ENCODE measurements at places on chromosomes 3 and 15. TPM values are rescaled to one million over a fixed set of nuclear protein-coding genes. Genes with fewer than 3 reads are reported as not detected.

GRCh38 chr3:42063888-42064287 is 27.3 kb upstream of the TRAK1 start:
- peak; percentile 72 for DNase-seq

The SEMA7A gene
- 22.4 TPM for total RNA-seq

DNA sequence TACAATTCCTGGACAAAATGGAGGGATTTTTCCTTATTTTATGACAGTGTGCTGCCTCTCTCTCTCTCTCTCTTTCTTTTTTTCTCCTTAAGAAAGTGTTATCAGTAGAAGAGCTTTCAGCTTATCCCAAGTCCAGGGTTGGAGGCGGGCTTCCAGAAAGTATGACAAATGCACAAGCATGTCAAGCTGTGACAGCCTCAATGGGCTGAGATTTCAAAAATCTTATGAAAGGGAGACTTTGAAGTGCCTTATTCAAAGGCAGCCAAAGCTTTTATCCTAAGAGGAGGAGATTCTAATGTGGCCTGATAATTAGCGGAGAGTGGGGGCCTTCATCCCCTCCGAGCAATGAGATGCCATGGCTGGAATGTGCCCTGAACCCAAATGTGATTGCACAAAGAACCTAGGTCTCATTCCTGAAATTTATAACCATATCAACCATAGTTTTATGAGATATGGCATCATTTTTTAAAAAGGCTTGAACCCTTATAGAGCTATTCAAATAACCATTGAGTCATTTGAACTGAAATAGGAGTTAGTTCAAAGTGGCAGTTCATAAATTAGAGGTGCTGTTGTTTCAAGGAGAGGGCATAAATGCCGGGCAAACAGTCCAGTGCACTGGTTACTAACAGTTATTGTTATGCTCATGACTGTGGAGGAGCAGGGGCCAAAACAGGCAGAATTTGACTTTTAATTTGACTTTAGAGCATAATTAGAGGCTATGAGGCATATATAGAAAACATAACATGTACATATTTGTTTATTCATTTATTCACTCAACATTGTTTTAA is 261.6 kb upstream of the THRB start:
- DNase-seq: no peak

DNA sequence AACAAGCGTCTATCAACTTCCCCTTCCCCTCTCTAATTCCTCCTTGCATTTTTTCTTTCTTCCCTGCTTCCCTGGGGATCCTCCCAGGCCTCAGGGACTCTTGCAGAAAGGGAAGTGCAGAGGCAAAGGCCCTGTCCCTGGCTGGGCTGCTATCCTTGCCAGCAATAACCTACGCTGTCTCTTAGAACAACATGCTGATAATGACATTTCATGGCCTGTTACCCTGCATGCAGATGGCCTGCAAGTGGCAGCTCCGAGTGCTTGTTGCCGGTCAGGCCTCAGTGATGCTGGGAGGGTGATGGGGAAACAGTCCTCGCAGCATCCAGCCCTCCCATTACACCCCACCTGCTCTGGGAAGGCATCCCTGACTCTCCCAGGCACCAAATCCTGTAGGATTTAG is 167.6 kb downstream of the RAB11A start:
- no peak for DNase-seq

The DOCK3 gene
- total RNA-seq: 2.1 TPM

- DNase-seq: no peak
Measured at GRCh38 chr3:150936693-150937092, 31.5 kb upstream of the MINDY4B start.

- peak; percentile 40 for DNase-seq
Measured at GRCh38 chr15:25242957-25243799, 195.6 kb downstream of the UBE3A start.

DNA sequence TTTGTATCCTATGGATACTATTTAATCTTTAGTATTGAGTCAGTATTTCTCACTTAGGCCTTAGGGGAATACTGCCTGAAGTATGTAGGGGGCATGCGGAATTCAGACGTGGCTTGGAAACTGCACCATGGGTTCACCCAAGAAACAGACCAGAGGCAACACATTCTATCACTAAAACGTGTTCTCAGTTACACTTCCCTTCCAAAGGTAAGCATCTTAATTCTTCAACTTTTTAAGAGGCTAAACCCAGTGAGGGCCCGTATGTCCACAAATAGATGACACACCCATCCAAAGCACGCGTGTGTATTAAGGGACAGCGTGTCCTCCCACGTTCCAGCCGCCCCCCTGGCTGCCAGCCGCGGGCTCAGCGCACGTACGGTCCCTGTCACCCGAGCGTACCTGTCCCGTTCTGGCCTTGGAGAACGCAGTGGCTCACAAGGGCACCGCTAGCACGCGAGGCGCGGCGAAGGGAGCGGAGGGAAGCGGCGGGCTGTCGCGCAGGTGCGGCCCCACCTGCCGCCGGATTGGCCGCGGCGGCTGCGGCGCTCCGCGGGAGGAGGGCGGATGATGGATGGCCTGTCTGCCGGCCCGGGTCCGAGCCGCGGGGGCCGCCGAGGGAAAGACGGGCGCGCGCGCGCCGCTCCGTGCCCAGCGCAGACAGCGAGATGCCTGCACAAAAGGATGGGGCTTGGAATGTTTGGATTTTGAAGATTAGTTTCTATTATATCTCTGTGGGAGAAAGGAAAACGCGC is 1003.9 kb upstream of the NR2F2 start:
- DNase-seq: no peak

The SLC38A3 gene
- 1.5 TPM for total RNA-seq

GRCh38 chr3:15860014-15860934 is 62.5 kb upstream of the ANKRD28 start:
- peak; percentile 76 for DNase-seq

The LIPH gene
- 16.4 TPM for total RNA-seq

- DNase-seq: no peak
Measured at GRCh38 chr15:90212221-90213098, 11.3 kb downstream of the SEMA4B start.

DNA sequence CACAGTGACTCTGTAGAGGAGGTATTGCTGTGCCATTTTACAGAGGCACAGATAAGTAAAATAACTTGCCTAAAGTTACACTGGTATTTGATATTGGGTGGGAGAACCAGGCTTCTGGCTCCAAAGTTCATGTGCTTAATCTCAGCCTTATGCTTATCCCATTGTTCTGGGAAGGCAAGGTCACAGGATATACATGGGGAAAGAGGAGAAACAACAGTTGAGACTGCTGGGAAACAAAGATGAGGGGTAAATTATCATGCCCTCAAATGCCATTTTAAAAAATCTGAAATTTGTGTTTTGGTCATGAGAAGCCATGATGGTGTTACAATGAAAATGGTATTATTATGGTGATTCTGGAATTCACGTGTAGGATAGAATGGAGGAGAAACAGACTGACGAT is 54.4 kb downstream of the EOMES start:
- DNase-seq: no peak

The HEMK1 gene
- total RNA-seq: 9.2 TPM

The GOLGA8T gene
- not detected for total RNA-seq

- peak; percentile 84 for DNase-seq
Measured at GRCh38 chr3:11509173-11510000, 134.3 kb downstream of the VGLL4 start.

DNA sequence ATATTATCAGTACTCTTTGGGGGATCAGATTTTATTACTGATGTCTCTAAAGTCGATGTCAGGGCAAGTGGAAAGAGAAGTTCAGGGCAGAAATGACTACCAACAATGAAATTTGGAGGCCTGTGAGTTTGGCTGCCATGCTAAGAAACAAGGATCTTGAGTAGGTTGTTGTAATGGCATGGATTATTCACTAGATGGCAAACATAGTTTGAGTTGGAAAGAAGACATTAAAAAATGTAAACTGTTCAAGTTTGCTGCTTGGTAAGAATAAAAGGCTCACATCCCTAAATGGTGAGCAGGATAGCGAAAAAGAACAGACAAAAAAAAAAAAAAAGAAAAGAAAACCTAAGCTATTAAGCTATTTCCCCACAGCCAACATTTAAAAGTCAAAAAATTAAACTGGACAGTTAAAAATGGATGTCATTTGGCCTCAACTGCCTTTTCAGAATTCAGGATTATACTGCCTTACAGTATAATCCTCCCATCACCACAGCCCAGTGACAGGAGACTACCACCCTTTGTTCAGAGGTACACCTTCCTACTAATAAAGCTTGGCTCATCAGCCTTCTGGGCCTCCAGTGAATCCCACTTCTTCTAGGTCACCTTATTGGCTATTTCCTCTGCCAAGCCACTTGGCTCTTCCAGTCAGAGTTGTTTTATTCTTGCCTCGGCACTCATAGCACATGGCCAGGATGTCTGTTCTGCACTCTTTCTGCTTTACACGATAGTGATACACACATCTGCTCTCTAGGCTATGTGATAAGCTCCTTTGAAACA is 163.7 kb downstream of the PLD1 start:
- no peak for DNase-seq

DNA sequence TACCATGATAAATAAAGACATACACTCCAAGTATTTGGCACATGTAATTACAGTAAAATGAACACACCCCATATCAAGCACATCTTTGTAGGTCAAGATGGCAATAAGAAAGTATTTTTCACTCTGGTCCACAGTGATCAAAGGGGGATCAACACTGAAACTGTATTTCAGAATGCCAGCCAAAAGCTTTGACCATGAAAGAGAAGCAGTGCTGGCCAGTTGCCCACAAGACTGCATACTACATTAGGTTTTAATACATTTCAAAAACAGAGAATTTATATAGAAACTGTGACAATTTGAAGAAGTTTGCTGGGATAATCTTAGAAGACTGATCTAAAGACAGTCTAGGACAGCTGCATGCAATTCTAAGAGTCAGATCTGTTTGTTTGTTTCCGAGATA is 1035.3 kb downstream of the FHIT start:
- no peak for DNase-seq

DNA sequence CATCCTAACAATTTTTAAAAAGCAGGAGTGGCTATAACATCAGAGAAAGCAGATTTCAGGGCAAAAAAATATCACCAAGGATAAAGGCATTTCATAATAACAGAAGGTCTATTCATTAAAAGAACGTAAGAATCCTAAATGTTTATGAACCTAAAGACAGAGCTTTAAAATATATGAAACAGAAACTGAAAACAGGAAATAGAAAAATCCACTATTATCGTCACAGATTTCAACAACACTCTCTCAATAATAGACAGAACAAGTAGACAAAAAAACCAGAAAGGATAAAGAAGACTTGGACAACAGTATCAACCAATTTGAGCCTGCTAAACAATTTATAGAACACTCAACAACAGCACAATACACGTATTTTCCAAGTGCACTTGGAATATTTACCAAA is 71.4 kb downstream of the FBXL22 start:
- no peak for DNase-seq

GRCh38 chr15:56985856-56986255 is 67.4 kb downstream of the TCF12 start:
- no peak for DNase-seq

The NTRK3 gene
- total RNA-seq: 7.2 TPM

GRCh38 chr15:40338921-40339620 is 1.7 kb downstream of the CCDC9B start:
- no peak for DNase-seq

GRCh38 chr3:158314426-158315357 is 204.8 kb downstream of the RSRC1 start:
- no peak for DNase-seq

DNA sequence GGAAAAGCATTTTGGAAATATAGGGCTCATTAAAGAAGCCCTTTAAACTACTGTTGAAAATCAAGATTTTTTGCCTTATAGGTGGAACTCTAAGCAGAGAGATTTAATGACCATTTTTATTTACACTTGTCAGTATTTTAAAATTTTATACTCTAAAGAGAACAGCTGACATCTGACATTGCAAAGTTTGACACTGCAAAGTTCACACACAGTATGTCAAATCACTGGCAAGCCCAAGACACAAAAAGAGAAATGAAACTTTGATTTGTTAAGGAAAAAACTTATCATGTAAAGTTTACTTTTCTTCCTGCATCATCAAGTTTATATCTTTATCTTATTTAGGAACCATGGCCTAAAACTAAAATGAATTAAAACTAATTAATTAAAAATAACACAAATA is 40.2 kb downstream of the DPH6 start:
- no peak for DNase-seq

DNA sequence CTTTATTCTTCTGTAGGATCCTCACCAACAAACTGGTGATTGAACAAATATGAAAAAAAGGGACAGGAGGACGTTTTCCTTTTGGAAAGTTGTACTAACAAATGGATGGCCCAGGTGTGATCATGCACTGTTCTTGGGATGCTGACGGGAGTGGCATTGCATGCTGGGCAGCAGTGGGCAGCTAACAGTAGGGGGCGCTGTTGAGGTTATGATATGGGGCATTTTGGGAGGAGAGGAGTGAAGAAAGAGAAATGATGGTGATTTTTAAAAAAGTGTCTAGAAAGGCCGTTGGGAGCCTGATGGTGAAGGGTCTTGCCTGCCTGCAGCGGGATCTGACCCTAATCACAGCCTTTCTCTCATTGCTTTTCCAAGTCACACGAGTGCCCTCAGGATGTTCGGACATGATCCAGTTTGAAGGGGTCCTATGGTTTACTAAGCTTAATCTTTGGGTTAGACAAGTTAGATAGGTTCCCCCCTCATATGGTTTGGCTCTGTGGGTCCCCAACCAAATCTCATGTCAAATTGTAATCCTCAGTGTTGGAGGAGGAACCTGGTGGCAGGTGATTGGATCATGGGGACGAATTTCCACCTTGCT is 46.2 kb upstream of the PRTG start:
- no peak for DNase-seq

The GATM gene
- 195 TPM for total RNA-seq

- no peak for DNase-seq
Measured at GRCh38 chr3:134149286-134149685, 101.4 kb downstream of the RYK start.

GRCh38 chr15:36638671-36639070 is 59.2 kb downstream of the CDIN1 start:
- DNase-seq: no peak

GRCh38 chr15:67036775-67037555 is 28.4 kb upstream of the SMAD3 start:
- no peak for DNase-seq

GRCh38 chr15:78374436-78375393 is 34.6 kb downstream of the CRABP1 start:
- no peak for DNase-seq
